Thymus (tissue), 14 donors: ENCODE measurements at places on chromosomes 2 and 18.

GRCh38 chr18:76658627-76659026 lies 163.6 kb upstream of the ZNF516 start:
- H3K4me3 ChIP-seq = no peak overlapping the region
- H3K4me1 ChIP-seq = peaks cover 3% of the 10 kb centered on the region
- H3K27ac ChIP-seq = no peak overlapping the region
- no peaks in the 10 kb centered on the region for H3K36me3 ChIP-seq
- no peak for DNase-seq
- H3K27me3 ChIP-seq = peaks cover 10% of the 10 kb centered on the region

DNA sequence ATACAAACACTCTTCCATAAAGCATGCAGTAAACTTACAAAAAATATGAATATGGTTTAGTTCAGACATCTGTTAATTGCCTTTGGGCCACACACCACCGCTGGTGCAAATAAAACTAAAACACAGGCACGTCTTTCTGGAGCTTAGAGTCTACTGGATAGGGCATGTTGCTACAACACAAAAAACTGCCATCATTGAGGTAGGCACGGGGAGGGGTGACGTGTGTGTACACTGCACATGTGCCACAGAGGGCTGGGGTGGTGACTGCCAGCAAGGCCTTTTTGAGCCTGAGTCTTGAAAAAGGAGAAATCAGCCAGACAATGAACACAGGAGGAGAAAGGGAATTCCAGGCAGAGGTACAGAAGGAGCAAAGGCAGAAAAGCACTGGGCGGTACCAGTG lies 5.1 kb downstream of the SERPINE2 start:
- DNase-seq = no peak
- peaks cover 26% of the 10 kb centered on the region for H3K27me3 ChIP-seq
- H3K36me3 ChIP-seq = no peaks in the 10 kb centered on the region

- H3K36me3 ChIP-seq = no peaks in the 10 kb centered on the region
- no peak for DNase-seq
- H3K27me3 ChIP-seq = no peaks in the 10 kb centered on the region
Observed at GRCh38 chr2:108226564-108226963, 13.2 kb upstream of the SULT1C3 start.

GRCh38 chr2:218991674-218992168 lies 1.5 kb downstream of the CRYBA2 start:
- H3K36me3 ChIP-seq = no peaks in the 10 kb centered on the region
- DNase-seq = no peak
- H3K4me1 ChIP-seq = peaks cover 5% of the 10 kb centered on the region
- no peak overlapping the region for H3K27ac ChIP-seq
- H3K27me3 ChIP-seq = peaks cover 100% of the 10 kb centered on the region

DNA sequence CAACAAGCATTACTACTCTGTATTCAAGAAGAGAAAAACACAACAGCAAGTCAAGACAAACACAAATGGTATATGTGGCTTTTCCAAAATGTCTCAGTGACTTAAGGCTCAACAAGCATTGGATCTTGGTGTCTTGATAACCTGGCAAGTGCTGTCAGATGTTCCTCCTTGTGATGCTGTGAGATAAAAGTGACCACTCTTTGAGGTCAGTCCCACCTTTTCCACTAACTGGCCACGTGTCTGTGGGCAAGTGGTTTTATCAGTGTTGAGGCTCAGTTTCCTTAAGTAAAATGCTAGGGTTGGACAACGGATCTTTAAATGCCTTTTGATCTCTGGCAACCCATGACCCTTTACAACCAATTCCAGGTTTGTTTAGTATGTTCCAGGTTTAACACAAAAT lies 98.7 kb downstream of the BCL2 start:
- no peaks in the 10 kb centered on the region for H3K27me3 ChIP-seq
- H3K4me1 ChIP-seq = peaks cover 11% of the 10 kb centered on the region
- H3K36me3 ChIP-seq = no peaks in the 10 kb centered on the region
- H3K27ac ChIP-seq = no peak overlapping the region

- H3K36me3 ChIP-seq = no peaks in the 10 kb centered on the region
- no peaks in the 10 kb centered on the region for H3K27me3 ChIP-seq
- no peaks in the 10 kb centered on the region for H3K4me1 ChIP-seq
- DNase-seq = no peak
- no peak overlapping the region for H3K27ac ChIP-seq
Observed at GRCh38 chr2:33241581-33241980, 234.9 kb upstream of the RASGRP3 start.

- no peak overlapping the region for H3K27ac ChIP-seq
- no peaks in the 10 kb centered on the region for H3K27me3 ChIP-seq
- no peak overlapping the region for H3K4me3 ChIP-seq
- H3K4me1 ChIP-seq = no peaks in the 10 kb centered on the region
- H3K36me3 ChIP-seq = no peaks in the 10 kb centered on the region
- no peak for DNase-seq
Observed at GRCh38 chr2:200350850-200351285, 44.4 kb downstream of the SPATS2L start.

GRCh38 chr2:67208887-67209500 lies 188.1 kb upstream of the ETAA1 start:
- H3K36me3 ChIP-seq = no peaks in the 10 kb centered on the region
- H3K27ac ChIP-seq = no peak overlapping the region
- no peak for DNase-seq
- H3K4me1 ChIP-seq = no peaks in the 10 kb centered on the region
- H3K27me3 ChIP-seq = no peaks in the 10 kb centered on the region
- no peak overlapping the region for H3K4me3 ChIP-seq

DNA sequence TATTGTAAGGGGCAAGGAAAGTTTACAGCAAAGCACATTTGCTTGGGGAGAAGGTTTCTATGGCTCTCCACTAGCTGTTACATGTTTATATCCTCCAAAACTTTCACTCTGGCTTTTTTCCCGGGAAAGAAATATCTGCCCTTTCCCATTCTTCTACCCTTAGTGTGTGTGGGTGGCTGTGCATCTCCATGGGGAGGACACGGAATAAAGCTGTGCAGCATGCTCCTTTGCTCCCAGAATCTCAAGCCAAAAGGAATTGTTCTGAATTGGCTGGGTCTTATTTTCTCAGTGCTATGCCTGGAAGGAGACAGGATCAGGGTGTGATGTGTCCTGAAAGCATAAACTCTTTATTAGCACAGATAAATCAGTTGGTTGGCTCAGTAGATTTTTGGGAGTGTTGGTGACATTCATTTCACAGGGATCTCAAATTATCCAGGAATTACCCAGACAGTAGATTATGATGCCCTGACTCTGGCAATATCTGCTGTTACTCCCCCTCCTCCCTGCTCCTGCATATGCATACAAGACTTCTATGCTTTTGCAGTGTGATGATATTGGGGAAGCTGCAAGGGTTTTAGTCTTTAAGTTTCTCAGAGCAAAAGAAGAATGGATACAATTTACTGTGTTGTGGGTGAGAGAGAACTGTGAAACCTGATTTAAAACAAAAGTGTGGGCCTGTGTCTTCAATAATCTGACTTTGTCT lies 63.1 kb downstream of the PARD3B start:
- DNase-seq = no peak
- H3K27ac ChIP-seq = no peak overlapping the region
- no peaks in the 10 kb centered on the region for H3K4me1 ChIP-seq

DNA sequence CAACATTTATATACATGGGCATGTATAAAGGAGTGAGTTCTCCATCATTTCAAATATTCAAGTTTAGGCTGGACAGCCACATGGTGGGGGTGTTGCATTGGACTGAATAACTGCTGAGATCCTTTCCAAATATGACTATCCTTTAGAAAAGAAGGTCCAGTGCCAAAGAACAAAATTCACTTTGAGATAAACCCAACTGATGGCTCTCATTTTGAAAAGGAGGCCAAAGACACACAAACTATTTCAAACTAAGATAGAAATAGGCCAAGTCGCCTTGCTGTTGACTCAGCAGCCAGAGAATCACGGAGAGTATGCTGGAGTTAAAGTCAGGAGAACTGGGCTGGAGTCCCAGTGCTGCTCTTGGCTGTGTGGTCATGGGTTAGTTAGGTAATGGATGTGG lies 204.5 kb upstream of the LRATD1 start:
- DNase-seq = no peak
- no peaks in the 10 kb centered on the region for H3K27me3 ChIP-seq
- no peak overlapping the region for H3K4me3 ChIP-seq
- H3K4me1 ChIP-seq = no peaks in the 10 kb centered on the region
- H3K27ac ChIP-seq = no peak overlapping the region

DNA sequence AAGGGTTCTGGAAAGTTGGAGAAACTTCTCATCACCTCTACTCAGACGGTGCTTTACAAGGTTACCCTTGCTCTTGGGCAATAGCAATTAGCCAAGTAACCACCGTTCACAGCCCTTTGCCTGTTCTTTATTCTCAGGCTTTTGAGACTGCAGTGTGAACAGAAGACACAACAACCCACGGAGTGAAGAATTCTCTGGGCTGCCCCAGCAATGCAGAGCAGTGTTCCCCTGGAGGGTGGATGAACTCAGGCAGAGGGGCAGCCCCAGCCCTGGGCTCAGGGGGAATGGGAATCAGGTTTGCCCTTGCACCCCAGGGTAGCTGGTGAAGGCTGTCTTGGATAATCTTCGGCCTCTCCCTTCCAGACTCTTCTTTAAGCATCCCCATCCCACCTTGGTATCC lies 69.1 kb downstream of the MCFD2 start:
- DNase-seq = no peak
- no peaks in the 10 kb centered on the region for H3K27me3 ChIP-seq
- peak overlapping the region; percentile 11 for H3K27ac ChIP-seq
- H3K4me1 ChIP-seq = peaks cover 36% of the 10 kb centered on the region
- no peak overlapping the region for H3K4me3 ChIP-seq

- peaks cover 54% of the 10 kb centered on the region for H3K4me1 ChIP-seq
- H3K4me3 ChIP-seq = peak overlapping the region; percentile 32
- no peaks in the 10 kb centered on the region for H3K36me3 ChIP-seq
Observed at GRCh38 chr2:197198890-197199289, 111.7 kb downstream of the ANKRD44 start.

DNA sequence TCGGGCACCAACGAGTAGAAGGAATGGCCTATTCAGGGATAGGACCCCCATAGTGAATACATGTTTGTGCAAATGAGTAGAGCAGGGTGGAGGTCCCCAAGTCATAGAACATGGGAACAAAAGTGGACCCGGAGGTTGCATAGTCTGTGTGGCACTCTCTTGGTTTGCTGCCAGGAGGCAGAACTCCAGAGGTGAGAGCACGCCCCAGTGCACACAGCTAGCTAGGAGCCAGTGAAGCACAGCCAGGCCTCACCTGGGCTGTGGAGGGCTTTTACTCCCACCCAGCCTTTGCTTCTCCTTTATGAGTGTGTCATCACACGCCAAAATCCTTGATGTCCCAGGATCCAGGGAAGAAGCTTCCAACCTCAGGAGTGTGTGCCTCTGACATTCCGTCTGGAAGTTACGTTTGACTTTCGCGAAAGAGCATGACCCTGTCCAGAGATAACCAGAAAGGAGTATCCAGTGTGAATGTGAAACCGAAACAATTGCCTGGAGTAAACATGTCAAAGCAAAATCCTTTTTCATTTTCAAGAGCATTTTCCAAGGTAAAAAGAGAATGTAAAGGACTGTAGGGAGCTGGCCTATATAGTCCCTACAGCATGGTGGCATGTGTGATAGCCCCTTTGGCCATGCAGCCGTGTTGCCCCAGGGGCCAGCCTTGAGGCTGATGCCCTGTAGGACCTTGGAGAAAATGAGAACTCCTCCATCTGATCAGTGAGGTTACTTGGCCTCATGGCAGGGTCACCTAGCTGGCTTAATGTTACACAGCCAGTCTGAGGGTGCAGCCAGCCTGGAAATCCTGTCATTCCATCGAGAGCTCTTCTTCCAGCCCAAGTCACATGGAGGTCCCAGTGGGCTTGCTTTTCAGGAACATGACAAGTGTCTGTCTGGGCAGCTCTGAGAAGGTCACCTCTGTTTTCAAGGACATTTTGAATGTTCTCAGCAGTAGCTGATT lies 8.8 kb downstream of the TRIB2 start:
- H3K27me3 ChIP-seq = no peaks in the 10 kb centered on the region
- H3K4me3 ChIP-seq = no peak overlapping the region
- peaks cover 55% of the 10 kb centered on the region for H3K36me3 ChIP-seq
- no peak overlapping the region for H3K27ac ChIP-seq
- H3K4me1 ChIP-seq = peaks cover 34% of the 10 kb centered on the region

- H3K27me3 ChIP-seq = no peaks in the 10 kb centered on the region
- no peak overlapping the region for H3K4me3 ChIP-seq
- no peak overlapping the region for H3K27ac ChIP-seq
- no peaks in the 10 kb centered on the region for H3K4me1 ChIP-seq
- peaks cover 11% of the 10 kb centered on the region for H3K36me3 ChIP-seq
Observed at GRCh38 chr2:241894056-241894641, 24.6 kb downstream of the RTP5 start.

DNA sequence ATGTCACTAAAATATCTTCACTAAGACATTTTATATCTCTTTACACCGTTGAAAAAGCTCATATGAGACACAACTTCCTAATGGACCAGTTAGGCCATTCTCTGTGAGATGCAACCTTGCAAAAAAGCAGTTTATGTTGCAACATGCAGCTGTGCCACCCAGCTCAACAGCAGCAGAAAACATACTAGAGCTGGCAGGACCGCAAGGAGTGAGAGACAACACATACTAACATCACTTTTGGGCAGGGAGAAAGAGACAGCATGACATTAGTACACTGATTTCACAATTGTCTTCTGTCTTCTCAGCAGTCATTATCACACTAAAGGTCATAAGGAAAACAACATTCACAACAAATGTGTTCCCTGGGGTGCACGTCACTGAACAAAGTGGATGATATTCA lies 122.9 kb downstream of the EPB41L3 start:
- no peaks in the 10 kb centered on the region for H3K36me3 ChIP-seq
- H3K27me3 ChIP-seq = no peaks in the 10 kb centered on the region
- H3K4me3 ChIP-seq = no peak overlapping the region
- no peaks in the 10 kb centered on the region for H3K4me1 ChIP-seq
- no peak for DNase-seq
- H3K27ac ChIP-seq = no peak overlapping the region

DNA sequence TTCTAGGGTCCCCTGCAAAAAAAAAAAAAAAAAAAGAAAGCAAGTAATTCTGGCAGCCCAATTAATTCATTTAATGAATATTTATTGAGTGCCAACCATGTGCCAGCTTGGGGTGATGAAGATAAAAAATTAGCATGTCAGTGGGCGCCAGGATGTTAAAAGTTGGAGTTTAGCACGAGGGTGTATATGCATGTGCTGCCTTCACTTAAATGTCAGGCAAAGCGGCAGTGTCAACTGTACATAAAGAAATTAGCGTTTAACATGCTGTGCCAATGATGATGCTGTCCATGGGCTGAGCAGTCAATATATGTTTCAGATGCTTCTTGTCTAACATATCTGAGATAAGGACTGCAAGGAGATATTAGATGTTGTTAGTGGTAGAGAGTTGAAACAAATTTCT lies 49.5 kb downstream of the ASAP2 start:
- no peaks in the 10 kb centered on the region for H3K4me1 ChIP-seq
- H3K4me3 ChIP-seq = no peak overlapping the region
- no peaks in the 10 kb centered on the region for H3K36me3 ChIP-seq
- H3K27me3 ChIP-seq = no peaks in the 10 kb centered on the region
- H3K27ac ChIP-seq = no peak overlapping the region

DNA sequence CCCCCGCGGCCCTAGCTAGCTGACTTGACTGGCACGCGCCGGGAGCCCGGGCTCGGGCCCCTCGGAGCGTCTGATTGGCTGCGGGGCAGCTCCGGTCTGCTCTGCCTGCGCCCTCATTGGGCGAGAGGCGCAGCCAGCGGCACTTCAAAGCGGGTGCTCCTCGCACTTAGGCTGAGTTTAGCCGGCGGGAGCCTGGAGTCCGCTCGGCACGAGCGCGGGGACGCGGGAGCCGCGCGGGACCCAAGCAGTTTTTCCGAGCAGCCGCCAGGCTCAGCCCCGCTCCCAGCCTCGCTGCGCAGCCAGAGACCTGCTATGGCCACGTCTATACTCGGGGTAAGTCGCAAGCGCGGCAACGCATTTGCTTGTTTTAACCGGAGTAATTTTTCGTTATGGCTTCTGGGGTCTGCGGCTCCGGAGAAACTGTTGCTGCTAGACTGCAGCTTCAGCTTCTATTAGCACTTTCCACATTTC lies at the start of gene SP9:
TSS of gene SP9 (plus strand) at position 174 of the 471 bp plus-strand sequence. CDS start at position 313, 139 bp downstream.
- H3K4me3 ChIP-seq = no peak within 1 kb of the TSS
- H3K4me1 ChIP-seq = peaks cover 24% of the 10 kb centered on the region
- no peak for DNase-seq
- H3K36me3 ChIP-seq = no peaks in the 10 kb centered on the region
- no peak within 1 kb of the TSS for H3K27ac ChIP-seq
